Hepatocyte (in vitro differentiated cells): ENCODE measurements at places on chromosomes 13 and 19. TPM values are rescaled to one million over a fixed set of nuclear protein-coding genes. Genes with fewer than 3 reads are reported as not detected.

GRCh38 chr13:80979035-80979641, 638.2 kb upstream of the SPRY2 start:
- DNase-seq, result peak; percentile 80

GRCh38 chr19:17205237-17206140, 9.7 kb upstream of the USE1 start:
- DNase-seq, result peak; percentile 77

GRCh38 chr19:33639035-33639681, 17.4 kb downstream of the CHST8 start:
- no peak for DNase-seq

DNA sequence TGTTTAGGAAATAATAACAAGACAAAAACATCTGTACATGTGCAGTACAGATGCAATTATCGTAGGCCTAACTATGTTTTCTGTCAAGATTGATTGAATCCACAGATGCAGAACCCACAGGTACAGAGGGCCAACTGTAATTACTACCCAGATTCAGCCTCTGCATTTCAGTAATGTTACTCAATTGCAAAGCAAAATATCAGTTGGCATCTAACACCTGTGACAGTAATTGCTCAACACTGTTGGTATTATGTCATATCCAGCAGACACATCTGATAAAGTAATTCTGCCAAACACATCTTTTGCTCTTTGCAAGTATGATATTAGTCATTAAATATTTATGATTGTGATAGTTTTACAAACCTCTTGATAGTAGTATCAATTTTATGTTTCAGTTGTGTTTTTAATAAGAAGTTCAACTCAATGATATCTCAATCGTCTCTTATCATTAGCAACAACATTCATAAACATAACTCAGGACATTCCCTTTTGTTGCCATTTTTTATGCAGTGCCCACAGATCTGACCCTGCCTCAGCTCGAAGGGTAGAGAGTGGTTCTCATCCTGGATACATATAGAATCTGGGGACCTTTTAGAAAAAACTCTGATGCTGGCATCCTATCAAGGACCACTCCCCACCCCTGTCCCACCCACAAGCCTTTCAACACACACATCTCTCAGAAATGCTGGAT, 104.7 kb downstream of the MYCBP2 start:
- no peak for DNase-seq

DNA sequence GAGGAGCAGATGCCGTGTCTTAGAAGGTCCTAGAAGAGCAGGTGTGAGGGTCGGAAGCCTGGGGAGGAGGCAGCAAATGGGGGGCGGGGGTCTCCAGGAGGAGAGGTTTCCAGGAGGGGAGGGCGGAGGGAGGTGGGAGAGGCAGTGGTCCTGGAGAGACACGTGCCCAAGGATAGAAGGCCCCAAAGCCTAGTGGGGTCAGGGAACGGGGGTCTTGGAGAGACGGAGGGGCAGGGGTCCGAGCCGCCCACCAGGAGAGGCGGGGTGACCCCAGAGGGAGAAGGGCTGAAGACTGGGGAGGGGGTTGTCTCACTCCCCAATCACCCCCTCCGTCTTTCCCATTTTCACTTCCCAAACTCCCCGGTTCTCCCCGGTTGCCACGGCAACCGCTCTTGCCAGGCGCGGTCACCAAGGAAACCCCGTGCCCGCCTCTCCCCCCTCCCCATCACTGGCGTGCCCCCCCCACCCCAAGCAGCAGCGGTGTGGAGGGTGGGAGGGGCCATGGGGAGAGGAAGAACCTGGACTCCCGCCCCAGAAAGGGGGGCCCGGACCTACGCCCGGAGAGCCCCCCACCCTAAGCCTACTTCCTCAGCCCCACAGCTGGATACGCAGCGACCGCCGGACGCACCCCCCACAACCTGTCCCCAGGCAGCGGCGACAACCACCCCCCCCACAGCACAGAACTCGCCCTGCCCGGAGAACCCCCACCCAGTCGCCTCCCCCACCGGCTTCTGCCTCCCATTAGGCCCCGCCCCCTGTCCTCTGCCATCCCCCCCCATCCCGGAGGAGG, 988 bp downstream of the LRRC4B start:
- no peak for DNase-seq

- no peak for DNase-seq
Measured at GRCh38 chr13:90120026-90120425, 1227.5 kb upstream of the MIR17HG start.

DNA sequence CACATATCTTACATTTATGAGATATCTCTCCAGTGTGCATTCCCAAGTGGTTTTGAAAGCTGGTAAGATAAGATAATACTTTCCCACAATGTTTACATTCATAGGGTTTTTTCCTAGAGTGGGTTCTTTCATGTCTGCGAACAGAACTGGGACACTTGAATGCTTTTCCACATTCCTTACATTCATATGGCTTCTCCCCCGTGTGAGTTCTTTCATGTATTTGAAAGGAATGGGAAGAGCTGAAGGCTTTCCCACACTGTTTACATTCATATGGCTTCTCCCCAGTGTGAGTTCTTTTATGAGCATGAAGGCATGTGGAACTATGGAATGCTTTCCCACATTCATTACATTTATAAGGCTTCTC, 19.7 kb downstream of the ZNF433 start:
- no peak for DNase-seq

GRCh38 chr19:54551950-54552912, 21.4 kb upstream of the LILRA2 start:
- no peak for DNase-seq

The CEACAM5 gene
- polyA plus RNA-seq, result 0.96 and 1.5 TPM in 2 replicates

DNA sequence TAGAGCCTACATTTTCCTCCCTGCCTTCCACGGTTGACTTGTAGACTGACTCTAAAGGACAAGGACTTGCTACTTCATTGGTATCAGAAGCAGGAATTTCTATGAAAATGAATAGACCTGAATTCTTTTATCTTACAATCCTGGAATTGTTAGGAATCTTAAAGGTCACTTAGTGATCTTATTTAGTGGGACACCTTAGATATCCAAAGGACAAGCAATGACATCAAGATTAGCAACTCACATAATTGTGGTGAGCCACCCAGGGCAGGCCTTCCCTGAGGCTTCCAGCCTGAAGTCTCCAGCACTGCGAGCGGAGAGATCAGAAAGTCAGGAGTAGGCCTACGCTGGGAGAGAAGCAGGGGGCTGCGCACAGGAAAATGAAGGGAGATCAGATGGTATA, 37.8 kb downstream of the KLF5 start:
- no peak for DNase-seq
